ENCODE measurements at places on chromosomes 2 and 18.

DNA sequence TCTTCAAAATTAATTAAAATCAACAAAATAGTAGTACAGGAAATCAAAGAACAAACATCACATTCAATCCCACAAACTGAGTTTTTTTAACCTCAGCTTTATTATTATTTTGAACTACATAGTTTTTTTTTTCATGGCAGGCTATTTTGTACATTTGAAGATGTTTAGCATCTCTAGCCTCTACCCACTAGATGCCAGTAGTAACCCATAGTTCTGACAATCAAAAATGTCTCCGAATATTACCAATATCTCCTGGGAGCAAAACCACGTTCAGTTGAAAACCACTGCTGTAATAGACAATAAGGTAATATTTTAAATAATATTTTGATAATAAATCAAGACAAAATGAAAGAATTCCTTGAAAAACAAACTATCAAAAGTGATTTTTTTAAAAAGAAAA is 702.6 kb upstream of the LRRTM1 start:
- no peak for DNase-seq

DNA sequence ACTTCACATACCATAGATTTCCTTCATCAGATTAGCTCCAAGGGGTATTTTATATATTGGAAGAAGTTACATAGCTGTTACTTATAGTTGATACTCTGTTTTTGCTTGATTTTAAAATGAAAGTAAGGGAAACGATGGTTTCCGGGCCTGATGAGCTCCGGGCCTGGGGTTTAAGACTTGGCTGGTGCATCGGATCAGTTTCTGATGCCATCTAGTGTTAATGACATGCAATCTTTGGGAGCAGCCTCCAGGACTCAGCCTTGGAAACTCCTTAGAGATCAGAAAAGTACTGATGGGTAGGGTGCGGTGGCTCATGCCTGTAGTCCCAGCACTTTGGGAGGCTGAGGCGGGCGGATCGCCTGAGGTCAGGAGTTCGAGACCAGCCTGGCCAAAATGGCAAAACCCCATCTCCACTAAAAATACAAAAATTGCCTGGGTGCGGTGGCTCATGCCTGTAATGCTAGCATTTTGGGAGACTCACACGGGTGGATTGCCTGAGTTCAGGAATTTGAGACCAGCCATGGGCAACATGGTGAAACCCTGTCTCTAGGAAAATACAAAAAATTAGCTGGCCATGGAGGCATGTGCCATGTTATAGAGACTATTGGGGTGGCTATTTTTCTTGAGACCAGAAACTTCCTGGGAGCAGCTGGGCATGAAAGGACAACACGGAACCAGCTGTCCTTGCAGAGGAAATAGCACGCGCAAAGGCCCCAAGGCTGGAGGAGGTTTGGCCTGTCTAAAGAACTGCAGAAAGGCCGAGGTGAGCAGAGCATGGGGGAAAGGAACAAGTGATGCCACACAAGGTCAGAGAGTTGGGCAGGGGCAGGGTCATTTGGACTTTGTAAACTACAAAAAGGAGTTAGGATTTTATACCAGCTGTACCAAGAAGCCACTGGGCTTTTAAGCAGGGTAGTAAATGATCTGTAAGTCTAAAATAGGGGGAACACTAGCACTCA is 46.9 kb upstream of the CNOT11 start:
- DNase-seq, result no peak

DNA sequence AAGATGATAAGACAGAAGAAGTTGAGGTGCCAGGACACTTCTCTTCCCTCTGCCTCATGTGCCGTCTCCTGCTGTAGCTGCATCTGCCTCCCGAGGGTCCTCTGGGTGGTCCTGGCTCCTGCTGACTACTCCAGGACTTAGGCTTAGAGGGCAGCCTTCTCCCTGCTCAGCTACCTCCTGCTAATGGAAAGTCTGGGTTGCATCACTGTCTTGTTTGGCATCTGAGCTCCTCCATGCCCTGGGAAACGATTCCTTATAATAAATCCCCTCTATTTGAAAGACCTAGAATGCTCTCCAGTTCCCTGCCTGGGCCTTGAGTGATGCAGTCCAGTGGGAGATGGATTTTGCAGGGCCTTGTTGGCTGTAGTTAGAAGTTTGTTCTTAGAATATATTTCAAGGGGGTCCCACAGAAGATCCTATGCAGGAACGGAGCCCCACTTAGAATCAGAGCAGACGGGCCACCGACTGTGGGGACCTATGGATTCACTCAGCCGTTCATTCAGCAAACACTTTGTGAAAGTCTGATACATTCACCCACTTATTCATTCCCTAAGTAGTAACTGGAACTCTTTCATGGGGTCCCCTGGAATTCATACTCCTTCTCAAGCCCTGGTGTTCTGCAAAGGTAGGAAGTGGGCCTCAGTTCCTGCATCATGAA is 269.8 kb upstream of the HDAC4 start:
- no peak for DNase-seq

DNA sequence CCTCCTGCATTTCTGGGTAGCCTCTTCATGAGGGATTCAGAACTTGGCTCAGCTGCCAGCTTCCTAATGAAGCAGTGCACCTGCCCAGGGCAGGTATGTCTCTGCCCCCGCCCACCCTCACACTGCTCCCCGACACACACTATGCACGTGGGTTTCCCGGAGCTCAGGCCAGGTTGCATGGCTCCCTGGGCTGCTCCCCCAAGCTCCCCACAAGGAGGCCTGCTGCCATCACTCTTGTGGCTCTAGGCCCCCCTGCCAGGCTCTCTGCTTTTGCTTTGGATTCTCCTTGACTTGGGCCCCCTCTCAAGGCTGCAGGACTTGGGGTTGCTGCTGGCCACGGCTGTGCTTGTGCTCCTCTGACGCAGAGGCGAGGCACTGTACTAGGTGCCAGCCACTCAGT is 43.6 kb downstream of the ADD2 start:
- DNase-seq, result no peak

DNA sequence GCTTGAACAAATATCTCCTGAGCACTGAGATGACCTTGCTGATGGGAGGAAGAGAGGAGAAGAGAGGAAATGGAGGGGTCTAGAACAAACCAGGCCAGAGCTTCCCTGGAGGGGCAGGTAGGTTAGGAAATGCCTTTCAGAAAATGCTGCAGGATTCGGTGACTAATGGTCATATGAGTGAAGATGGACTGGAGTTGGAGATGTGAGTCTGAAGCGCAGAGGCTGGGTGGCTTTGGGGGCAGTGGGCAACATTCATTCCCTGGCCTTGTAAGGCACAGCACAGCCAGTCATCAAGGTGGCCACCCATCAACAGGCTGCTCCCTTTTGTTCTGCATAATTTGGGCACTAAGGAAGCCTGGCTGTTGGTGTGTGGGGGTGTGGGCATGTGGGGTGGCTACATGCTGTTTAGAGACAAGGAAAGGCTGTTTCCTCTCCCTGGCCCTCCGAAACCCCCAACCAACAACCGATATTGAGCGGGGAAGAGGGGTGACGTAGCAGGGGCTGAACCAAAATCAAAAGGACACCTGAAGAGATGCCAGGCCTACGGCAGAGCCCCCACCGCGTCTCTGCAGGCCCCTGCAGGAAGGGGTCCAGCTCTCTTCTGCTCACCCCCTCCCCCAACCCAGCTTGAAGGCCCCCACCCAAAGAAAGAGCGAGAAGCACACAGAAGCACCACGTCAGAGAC is 1.5 kb downstream of the SLC30A3 start:
- no peak for DNase-seq

DNA sequence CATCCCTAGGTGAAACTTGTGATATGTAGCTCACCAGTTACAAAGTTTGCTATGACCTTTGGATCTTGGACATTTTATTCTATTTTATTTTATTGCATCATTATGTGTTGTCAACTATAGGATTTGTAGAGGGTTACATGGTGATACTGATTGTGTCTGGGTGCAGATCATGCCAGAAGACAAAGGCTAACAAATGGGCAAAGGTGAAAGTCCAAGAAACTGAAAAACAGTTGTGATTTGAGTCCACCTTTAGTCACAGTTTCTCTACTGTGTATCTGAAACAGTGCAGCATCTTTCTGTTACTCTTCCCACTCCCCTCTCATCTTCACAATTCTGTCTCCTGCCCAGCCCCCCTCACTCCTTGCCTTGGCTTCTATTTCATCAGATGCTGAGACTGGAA is 111.9 kb upstream of the LYPD6 start:
- DNase-seq, result no peak

DNA sequence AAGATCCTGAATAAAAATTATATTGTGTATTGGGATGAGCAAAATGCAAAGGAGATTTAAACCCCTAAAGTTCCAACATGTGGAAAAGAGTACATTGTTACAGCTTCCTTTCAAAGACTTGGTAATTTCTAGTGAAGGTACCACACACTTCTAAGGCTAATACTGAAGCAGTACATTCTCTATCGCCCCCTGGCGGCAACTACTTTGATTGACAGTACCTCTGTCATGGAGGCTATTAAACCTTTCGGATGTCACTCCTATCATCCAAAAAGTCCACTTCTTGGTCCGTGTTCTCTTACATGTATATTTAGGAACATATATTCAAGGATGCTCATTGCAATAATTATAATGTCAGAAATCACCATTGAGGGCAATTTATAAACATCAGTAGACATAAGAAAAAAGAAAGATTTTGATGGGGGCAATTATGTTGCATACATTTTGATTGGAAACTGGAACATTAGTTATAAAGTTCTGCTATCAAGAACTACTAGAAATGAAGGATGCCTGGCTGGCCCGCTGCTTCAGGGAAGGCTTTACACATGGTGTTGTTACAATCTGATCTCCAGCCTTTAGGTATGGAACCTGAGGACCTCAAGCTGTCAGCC is 601.6 kb downstream of the CPS1 start:
- peak; percentile 27 for DNase-seq

- no peak for DNase-seq
Observed at GRCh38 chr2:118979152-118979861, 37.3 kb downstream of the MARCO start.

- DNase-seq, result no peak
Observed at GRCh38 chr2:86563650-86564061, 413 bp upstream of the CHMP3 start.

DNA sequence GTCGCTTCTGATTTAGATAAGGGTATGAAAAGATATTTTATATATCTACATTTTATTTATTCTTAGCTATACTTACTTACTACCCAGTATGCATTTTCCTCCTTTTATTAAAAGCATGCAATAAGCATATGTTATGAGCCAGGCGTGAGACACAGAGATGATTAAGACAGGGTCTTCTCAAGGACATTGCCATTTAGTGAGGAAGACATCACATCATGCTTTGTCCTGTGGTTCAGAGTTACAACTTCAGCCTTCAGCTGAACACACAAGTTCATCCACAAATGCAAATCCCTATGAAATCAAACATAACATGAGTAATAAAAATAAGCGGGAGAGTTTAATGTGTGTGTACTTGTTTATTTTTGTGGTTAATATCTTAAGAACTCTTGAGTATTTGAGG is 30.2 kb downstream of the GRHL1 start:
- no peak for DNase-seq

GRCh38 chr2:208139447-208139846 is 6.5 kb downstream of the CRYGB start:
- no peak for DNase-seq

DNA sequence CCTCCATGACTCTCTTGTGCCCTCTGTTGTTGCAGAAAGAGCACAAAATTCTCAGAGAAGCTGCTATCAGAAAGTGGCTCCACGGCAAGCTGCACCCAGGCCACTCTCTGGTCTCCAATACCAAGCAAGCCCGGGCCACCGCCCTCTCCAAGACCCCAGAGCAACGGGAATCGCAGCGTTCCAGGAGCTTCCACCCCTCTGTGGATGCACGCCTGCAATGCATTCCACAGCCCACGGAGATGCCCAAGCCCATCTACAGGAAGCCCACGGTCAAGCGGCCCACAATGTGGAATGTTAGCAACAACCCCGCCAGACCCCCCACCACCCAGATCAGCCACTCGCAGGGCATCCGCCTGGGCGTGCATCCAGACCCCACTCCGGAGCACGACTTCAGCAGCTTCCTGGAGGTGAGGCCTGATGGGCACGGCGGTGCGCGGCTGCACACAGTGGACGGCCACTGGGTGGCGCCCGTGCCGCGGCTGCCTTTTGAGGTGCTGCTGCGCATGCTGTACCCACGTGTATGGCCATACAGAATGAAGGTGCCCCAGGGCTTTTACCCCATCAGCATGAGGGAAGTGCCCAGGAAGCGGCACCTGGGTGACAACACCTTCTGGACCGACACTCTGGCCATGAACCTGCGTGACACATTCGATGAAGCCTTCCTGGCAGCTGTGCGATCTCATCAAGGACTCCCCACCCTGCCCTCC is 6.3 kb downstream of the ANKRD53 start:
- DNase-seq, result no peak

DNA sequence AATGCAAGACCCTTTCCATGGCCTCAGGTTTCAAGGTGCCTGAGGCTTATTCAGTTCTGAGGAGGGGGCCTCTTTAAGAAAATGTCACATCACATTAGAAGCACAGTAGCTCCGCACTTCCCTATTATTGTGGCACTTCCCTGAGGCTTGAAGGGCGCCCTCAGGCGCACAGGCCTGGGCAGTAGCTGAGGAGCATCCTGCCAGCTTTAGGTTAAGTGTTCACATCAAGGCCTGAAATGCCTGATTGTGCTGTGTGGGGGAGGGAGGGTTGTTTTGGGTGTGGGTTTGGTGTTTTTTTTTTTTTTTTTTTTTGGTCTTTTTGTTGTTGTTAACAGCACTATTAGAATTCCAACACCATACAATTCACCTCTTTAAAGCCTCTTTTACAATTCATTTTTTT is 107.9 kb downstream of the CABLES1 start:
- no peak for DNase-seq

DNA sequence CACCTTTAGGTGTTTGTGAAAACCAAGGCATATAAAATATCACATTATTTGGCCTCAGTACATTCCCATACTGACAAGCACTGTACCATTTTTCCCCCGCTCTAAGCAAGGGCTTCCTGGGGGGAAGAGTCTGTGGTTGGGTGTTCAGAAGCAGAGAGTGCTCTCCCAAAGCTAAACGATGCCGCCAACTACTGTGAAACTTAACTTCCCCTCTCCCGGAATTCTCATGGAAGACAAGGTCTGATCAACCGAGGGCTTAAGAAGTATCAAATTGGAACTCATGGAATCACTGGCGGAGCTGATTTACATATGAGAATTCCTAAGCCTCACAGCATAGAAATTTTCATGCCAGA is 433 bp upstream of the MFF start:
- no peak for DNase-seq

DNA sequence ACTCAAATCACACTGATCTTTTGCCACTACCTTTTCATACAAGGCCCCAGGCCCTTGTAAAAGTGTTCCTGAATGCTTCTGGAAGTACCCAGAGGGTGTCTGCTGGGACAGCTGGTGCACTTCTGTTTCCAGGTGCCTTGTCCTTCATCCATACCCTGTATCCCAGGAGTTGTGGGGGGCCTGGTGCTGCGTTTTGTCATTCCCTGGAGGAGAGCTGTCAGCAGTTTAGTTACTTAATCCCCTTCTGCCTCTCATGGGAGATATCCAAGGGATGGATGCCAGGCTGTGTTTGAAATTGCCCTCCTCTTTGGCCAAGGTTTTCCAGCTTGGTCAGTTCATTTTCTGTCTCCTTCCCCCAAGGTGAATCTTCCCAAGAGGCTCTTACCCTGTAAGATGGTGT is 158.3 kb downstream of the WDSUB1 start:
- no peak for DNase-seq

DNA sequence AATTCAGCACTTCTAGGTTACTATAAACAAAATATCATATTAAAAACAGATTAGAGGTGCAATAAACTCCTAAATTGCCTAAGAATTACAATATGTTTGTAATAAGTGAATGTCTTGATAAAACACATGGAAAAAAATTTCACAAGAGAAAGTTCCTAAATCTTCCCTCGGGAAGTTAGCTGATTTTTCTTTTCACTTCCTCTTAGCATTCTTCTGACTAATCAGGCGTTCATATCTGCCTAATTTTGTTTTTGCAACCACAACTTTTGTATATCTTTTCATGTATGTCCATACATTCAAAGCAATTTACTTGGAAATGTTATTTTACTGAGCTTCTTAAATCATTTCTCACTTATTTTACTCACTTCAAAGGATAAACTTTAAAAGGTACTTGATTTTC is 88.5 kb downstream of the RTTN start:
- DNase-seq, result no peak
